ENCODE measurements at places on chromosomes 3 and 15.

- no peak for DNase-seq
These were observed 108.8 kb upstream of the MCTP2 start for GRCh38 chr15:94122516-94122915.

GRCh38 chr3:109803274-109803673 is 465.9 kb upstream of the DPPA4 start:
- DNase-seq: no peak

GRCh38 chr3:122146466-122146865 is 37.0 kb upstream of the CASR start:
- no peak for DNase-seq

GRCh38 chr15:87597346-87598052 is 659.0 kb downstream of the NTRK3 start:
- no peak for DNase-seq

DNA sequence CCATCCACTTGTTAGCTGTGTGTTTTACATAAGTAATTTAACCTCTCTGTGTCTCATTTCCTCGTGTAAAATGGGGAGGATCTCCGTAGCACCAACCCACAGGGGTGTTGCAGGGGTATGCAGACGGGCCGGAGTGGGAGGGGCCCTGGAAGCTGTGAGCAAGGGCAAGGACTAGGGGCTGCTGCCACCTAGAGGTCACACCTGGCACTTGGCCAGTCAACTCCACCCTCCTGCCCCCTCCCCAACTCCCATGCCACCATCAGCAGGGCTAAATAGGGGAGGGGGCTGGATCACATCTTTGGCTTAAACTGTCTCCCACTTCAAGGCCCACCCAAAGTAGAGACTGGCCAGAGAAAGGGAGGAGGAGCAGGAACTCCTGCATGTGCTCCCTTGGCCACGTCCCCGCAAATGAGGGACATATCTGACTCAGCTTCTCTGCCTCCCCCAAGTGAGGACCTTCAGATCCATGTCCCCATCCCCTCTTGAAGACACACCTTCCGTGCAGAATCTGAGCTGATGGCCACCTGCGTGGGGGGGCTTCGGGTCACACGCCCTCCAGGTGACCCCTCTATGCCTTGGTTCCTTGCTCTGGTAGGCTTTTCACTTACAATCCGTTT is 2.6 kb downstream of the CCDC9B start:
- DNase-seq: peak; percentile 56

- DNase-seq: no peak
These were observed 22.8 kb downstream of the EHD4 start for GRCh38 chr15:41949401-41950126.

GRCh38 chr3:116394365-116394764 is 50.9 kb downstream of the LSAMP start:
- no peak for DNase-seq

Data from stimulated activated CD4-positive, alpha-beta T cell treated with anti-CD3 and anti-CD28 coated beads, Interleukin-15, amount 100 ng/mL, for 1 hour (primary cell).